ENCODE measurements at places on chromosomes 3 and 15.

GRCh38 chr3:117480525-117480924 lies 770.9 kb downstream of the TUSC7 start:
- no peak for DNase-seq

- DNase-seq = no peak
Measured at GRCh38 chr3:56795097-56795828, 6.5 kb downstream of the ARHGEF3 start.

DNA sequence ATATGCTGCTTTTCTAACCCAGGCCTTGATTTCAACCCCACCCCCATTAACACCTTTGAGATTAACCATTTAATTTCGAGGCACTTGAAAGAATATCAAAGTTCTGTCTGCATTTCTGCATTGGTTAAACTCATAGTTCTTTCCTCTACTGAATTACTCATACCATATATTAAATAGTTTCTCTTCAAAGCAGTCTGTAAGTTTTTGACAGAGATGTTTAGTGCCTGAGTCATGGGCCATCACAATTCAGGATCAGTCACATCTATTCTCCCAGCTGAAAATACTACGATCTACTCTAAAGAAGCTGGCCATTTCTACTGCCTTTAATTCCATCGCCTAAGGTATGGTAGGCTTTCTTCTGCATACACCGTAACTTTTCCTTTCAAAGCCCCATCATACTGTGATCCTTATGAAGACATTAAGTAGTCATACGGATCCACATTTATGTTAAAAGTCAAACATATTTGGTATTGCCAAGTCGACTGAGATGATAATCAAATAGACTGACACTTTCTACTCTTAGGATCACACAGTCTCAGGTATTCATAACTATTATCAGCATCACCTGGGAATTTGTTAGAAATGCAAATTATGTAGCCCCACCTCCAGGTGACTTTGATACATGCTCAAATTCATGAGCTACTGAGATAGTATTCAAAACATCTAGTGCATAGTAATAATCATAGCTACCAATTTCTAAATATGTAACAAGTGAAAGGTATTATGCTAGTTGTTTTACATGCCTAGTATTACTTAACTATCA lies 489.4 kb upstream of the IL12A start:
- no peak for DNase-seq

GRCh38 chr3:193621127-193621526 lies 28.1 kb downstream of the OPA1 start:
- DNase-seq = no peak

DNA sequence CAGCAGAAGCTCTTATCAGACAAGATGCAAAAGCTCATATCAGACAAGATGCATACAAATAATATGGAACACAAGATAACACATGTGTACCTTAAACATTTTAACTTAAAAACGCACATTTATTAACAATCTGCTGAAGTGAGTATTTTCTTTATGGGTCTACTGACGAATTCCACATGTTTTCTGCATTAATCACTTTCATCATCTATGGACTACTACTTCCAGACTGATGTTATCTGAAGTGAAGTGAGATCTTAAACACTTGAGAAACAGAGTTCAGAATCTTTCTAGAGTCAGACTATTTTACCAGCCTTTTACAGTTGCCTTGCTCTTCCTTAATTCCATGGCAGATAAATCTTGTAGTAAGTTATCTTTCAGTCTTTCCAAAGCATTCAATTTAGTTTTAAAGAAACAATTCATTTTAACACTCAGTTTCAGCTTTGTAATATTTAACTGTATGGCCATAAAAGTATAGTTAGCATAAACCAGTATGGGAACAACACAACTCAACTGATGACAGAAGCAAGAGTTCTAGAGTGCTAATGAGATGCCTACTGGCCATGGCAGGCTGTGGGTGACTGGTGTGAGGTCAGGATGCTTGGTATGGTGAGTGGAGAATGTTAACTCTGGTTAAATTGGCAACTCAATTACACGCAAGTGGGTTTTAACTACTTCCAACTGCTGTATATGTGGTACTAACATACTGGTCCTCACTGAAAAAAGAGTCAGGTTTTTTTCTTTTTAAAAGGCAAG lies 9.8 kb downstream of the CMTM6 start:
- DNase-seq = no peak

GRCh38 chr15:88419830-88420229 lies 47.4 kb downstream of the MRPL46 start:
- no peak for DNase-seq

DNA sequence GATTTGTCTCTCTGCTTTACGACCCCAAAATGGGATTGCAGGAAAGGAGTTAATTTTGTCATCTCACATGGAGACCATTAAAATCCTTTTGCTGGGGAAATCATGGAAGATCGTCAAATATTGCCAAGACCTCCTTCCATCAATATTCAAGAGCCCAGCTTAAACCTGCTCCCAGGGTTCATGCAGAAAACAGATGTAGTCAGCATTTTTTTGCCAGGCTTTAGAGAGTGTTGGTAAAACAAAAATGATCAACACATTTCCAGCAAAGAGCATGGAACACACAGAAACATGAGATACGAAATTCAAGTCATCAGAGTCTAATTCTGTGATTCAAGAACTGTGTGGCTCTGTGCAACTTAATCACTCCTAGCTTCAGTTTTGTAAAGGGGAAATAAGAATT lies 118.0 kb upstream of the ATP10A start:
- DNase-seq = no peak

GRCh38 chr3:66693461-66694031 lies 192.7 kb upstream of the LRIG1 start:
- DNase-seq = no peak

Measured in NCI-H1930 (cell line).